ENCODE measurements at places on chromosomes 12 and 14.

GRCh38 chr14:93936245-93936644, 9.1 kb downstream of the FAM181A start:
- H3K27ac ChIP-seq, result no peak overlapping the region
- peak; percentile 56 for DNase-seq
- peaks cover 3% of the 10 kb centered on the region for H3K4me1 ChIP-seq
- peaks cover 30% of the 10 kb centered on the region for H3K27me3 ChIP-seq
- H3K36me3 ChIP-seq, result no peaks in the 10 kb centered on the region

GRCh38 chr14:44981198-44981597, 19.2 kb downstream of the TOGARAM1 start:
- H3K27me3 ChIP-seq, result no peaks in the 10 kb centered on the region
- no peak for DNase-seq
- H3K4me3 ChIP-seq, result no peak overlapping the region
- no peak overlapping the region for H3K27ac ChIP-seq
- H3K4me1 ChIP-seq, result peaks cover 5% of the 10 kb centered on the region

DNA sequence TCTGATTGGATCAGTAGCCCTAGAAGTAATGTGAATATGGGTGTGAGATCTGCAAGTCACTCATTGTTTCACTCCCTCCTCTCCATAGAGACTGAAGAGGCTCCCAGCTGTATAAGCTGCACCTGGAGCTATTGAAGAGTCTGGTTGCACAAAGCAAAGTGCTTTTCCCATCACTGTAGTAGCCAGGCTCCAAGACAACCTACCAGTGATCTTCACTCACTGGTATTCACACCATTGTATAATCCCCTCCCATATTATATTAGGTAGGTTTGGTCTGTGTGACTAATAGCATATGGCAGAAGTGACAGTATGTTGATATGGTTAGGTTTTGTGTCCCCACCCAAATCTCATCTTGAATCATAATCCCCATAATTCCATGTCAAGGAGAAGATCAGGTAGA, 64.4 kb downstream of the ZFC3H1 start:
- H3K27me3 ChIP-seq, result no peaks in the 10 kb centered on the region
- no peak overlapping the region for H3K4me3 ChIP-seq
- peaks cover 14% of the 10 kb centered on the region for H3K4me1 ChIP-seq
- no peak overlapping the region for H3K27ac ChIP-seq

DNA sequence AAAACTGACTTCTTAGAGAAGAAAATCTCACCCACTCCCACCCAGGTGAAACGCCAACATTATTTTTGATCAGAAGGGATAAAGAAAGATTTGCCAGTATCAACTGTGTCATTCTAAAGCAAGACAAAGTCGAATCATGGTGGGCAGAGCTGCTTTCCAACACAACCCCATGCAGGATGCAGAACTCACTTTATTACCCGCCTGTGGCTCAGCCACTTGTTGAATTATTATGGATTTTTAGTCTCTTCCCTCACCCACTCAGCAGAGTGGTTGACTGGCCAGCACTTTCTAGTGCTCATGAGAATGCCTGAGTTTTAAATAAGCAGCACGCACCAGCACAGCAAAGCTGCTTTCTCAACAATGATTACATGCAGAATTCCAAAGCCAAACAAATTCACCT, 32.1 kb downstream of the CRACR2A start:
- H3K4me1 ChIP-seq, result peaks cover 8% of the 10 kb centered on the region
- no peak overlapping the region for H3K27ac ChIP-seq
- H3K36me3 ChIP-seq, result peaks cover 23% of the 10 kb centered on the region
- no peak overlapping the region for H3K4me3 ChIP-seq

GRCh38 chr14:105043641-105044040, 21.6 kb downstream of the GPR132 start:
- H3K27ac ChIP-seq, result no peak overlapping the region
- H3K36me3 ChIP-seq, result no peaks in the 10 kb centered on the region
- H3K4me3 ChIP-seq, result no peak overlapping the region
- DNase-seq, result no peak
- peaks cover 20% of the 10 kb centered on the region for H3K27me3 ChIP-seq

DNA sequence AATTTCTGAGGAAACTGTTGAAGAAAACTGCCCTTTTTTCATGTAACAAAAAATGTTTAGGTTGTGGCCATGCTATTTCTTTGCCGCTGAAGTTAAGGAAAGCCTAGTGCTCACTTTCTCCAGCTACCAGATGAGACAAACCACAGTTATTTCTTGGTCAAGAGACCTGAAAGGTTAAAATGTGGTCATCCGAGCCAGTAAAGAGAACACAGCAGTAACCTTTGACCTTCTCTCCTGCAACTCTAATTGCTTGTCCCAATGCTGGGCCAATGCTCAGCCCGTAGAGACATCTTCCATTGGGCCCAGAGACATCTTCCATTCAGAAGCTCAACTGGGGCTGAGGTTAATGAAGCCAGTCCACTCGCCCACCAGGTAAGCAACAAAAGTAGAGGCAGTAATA, 109.8 kb upstream of the CPSF6 start:
- H3K4me3 ChIP-seq, result no peak overlapping the region
- peaks cover 39% of the 10 kb centered on the region for H3K4me1 ChIP-seq
- no peak for DNase-seq
- H3K27ac ChIP-seq, result no peak overlapping the region
- no peaks in the 10 kb centered on the region for H3K27me3 ChIP-seq
- H3K36me3 ChIP-seq, result no peaks in the 10 kb centered on the region

All from WTC11 (cell line).